T follicular helper cell (primary cell): ENCODE measurements at places on chromosomes 16 and 17.

DNA sequence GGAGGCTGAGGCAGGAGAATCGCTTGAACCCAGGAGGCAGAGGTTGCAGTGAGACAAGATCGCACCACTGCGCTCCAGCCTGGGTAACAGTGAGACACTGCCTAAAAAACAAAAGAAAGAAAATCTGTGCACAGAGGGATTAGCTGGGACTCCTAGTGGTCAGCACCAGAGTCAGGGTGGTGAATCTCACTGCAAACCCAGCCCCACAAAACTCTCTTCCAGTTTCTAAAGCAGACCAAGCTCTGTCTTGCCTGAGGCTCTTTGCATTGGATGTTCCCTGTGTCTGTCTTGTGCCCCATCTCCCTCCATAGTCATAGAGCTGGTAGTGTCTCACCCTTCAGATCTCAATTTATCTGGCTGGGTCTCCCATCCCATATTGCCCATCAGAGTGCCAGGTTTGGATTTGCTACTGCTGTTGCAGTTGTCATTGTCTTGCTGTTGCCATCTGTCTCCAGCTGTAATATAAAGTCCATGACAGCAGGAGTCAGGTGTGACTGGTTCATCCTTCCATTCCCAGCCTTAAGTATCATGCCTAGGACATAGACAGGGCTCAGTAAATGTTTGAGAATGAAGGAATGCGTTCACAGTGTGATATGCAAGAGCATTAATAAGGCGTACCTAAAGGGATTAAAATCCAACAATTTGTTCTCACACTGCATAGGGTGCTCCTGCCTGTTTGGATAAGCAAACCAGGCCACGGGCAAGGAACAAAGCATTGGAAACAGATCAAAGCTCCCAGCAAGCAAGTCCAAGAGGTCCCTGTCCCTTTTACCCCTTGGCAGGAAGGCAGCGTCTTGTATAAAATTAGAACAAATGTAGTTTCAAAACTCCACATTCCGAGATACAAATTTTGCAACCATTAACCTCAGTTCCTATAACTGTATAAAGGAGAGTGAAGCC is 614.6 kb upstream of the CDH5 start:
- DNase-seq, result no peak

GRCh38 chr17:51258756-51259563 is 889 bp downstream of the MBTD1 start:
- no peak for DNase-seq

GRCh38 chr17:73420897-73421296 is 109.1 kb upstream of the CDC42EP4 start:
- no peak for DNase-seq

DNA sequence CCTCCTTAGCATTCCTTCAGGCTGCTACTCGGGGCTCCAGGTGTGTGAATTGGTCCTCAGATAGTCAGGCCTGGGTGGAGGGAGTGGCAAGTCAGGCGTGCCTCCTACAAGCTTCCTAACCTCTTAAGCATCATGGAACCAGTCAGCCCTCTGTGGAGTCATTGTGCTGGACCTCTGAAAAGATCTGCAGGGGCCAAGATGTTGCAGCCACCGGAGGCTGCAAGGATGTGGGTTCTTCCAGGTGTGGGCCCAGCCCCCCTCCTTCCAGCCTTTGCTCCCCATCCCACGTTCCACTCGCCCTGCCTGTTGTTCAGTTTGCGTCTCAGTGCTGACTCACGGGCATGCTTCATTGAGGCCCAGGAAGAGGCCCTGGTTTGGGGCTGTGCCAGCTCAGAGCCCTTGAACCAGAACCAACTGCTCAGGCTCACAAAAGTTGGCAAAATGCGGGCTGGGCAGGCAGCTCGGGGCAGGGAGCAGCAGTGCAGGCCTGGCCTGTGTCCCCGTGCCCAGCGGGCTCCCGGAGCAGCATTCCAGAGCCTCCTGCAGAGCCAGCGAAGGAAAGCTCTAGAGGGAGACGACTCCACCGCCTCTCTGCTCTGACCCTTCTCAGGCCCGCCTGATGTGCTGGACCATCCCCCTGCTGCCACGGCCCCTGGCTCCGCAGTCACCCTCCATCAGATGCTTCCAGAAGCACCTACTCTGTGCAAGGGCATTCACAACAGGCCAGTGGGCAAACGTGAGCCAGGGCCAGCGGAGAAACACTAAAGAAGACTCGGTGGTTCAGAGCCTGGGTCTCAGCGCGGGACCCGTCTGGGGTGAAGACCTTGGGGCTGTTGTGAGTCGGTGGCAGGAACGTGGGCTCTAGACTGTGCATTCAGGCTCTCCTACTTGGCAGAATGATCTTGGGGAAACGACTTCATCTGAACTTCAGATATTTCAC is 7.5 kb downstream of the LDHD start:
- peak; percentile 67 for DNase-seq

DNA sequence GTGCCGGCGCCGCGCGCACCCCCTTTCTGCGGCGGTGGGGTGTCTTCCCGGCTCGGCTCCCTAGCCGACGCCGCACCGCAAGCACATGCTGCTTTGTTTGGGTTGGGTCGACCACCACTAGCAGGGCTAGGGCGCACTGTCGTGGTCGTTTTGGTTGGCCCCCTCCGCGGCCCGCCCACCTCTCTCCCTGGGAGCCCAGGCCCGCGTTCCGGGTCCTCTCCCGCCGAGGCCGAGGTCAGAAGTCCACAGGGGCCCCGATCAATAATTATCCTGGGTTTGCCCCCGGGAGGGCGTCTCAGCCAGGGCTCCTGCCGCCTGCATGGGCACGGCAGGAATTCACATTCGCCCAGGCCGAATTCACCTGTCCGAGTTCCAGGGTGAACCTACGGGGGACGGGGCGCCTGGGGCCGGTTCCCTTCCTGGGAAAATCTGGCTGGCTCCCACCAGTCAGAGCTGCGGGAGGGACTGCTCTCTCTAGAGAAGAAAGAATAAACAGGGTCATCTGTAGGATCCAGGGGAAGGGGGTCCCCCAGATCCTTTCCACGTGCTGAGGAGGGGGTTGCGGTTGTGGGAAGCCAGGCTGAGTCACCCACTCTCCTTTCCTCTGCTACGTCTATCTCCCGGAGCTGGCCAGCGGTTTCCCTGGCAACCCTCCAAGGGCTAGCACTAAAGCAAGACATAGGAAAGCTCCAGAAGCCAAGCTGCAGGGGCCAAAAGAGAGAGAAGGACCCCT is 584 bp upstream of the STAT5B start:
- DNase-seq, result no peak

DNA sequence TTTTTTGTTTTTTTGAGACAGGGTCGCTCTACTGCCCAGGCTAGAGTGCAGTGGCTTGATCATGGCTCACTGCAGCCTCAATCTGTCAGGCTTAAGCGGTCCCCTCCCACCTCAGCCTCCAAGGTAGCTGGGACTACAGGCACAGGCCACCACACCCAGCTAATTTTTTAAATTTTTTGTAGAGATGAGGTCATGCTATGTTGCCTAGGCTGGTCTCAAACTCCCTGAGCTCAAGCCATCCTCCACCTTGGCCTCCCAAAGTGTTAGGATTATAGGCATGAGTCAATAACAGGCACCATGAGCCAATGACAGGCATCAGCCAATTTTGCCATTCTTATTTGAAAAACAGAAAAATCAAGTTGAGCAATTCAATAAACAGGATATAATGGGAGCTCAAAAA is 125.0 kb downstream of the SPAG9 start:
- DNase-seq, result no peak

DNA sequence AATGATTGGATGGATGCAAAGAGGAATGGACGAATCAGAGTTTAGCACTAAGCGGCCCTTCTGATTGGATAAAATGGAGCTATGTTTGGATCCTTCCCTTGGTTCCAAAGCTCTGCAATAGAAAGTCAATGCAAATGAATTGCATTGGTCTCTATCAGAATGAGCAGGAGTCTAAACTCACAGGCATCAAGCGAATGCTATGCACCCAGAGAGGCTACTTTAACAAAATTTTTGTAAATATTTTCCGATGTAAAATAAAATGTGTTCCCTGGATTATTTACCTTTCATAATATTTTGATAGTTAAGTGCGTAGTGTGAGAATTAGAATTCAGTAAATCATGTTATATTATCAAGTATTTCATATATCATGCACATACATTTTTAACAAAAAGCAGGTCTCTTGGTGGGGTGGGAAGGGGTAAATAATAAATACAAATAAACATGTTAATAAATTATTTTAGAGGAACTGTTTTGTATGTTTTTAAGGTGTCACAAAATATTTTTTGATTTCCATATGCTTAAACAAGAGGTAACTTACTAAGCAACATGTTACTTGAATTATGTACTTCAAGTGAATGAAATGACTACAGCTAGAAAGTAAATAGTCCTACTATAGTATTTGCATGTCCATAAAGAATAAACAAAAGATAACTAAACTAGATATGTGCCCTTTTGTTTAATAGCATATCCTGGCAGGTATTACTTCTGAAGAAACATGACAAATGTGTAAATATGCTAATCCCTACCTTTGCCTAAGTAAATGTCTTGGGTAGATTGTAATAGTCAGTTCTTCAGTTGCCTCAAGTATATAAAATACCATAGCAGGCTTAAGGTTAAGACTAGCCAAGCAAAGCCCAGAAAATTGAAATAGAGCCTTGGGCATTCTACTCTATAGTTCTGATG is 4.4 kb upstream of the UNK start:
- no peak for DNase-seq

DNA sequence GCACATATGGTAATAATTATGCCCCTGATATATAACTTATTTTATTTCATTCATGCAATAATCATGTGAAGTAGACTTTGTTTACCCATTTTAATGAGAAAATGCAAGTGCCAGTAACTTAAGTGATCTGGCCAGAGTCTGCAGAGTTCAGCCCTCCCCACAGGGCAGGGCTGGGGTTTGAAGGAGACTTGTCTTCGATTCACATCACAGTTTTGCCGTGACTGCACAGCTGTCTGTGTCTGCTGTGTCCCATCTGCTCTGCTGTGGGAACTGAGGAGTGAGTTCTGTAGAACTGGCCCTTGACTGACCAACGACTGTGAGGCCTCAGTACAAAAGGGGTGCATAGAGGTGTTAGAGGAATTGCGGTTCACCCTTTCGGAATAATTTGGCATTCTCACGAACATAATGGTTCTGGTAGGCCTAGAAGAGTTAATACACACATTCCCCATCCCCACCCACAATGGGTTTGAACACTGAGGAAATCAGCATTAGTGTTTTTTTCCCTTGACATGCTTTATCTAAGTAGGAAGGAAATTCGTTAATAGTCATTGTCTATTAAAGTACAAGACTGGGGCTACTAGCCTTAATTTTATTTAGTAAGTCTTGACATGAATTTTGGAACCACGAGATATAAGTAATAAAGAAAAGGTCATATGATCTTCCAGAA is 113.6 kb upstream of the MON1B start:
- no peak for DNase-seq

DNA sequence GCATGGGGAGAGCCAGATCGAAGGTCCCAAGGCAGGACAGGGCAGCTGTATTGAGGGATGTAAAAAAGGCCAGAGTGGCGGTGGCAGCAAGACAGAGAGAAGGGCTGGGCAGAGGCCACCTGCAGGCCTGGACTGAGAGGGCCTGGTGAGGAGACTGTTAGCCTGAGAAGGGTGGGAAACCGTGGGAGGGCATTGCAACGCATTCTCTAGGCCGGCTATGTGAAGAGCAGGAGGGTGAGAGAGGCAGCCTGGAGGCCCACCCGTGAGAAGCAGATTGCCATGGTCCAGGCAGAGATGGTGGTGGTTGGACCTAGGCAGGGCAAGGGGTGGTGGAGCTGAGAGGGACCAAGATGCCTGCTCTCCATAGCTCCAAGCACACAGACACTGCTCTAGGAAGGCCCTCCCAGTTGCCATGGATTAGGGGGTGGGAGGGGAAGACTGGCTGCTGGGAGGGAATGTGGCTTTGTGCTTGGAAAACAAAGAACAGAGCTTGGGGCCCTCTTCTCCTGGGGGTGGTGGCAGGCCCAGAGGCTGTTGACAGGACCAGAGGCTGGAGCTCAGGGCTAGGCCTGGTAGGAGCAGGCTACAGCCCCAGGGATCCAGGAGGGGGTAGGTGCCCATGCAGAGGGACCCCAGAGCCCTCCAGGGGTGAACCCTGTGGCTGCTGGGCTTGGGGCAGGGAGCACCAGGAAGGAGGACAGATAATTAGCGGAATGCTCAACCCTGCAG is 12.4 kb upstream of the TCAP start:
- DNase-seq, result no peak

DNA sequence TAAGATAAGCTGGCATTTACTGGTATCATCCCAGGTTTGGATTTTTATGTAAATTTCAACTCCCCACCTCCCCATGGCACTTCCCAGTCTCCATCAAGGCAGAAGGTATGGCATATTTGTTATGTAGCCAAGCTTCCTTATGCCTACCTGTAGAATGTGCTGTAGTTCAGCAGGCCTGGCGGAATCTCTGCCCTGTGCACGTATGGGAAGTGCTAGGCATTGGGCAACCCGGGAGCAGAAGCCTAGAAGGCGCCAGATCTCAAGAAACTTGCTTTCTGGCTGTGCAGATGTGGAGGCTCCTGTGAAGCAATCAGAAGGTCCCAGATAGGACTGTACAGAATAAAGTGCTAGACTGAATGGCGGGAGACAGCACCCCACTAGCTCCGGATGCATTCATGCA is 64.7 kb downstream of the SNX20 start:
- DNase-seq, result no peak

- no peak for DNase-seq
Observed at GRCh38 chr17:71032746-71033273, 863.5 kb downstream of the KCNJ2 start.

DNA sequence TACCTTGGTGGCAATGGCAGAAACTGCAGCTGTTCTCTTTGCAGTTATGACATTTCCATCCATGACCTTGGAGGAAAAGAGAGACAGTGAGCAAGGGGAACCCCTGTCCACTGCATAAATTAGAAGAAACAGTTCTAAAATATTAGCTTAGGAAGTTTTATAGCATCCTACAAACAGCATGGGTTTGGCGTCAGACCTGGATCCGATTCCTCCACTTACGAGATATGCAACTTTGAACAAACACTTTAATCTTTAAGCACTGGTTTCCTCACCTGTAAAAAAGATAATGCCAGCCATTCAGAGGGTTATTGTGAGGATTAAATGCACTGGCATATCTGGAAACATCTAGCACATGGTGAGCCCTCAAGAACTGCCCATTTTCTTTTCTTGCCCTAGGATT is 2.6 kb downstream of the CRYM start:
- DNase-seq, result no peak

GRCh38 chr17:8147805-8148404 is 4.3 kb downstream of the PER1 start:
- DNase-seq, result no peak

GRCh38 chr16:20812510-20812909 is 6.2 kb downstream of the REXO5 start:
- DNase-seq, result no peak

GRCh38 chr16:1182950-1183907 is 30.3 kb downstream of the CACNA1H start:
- DNase-seq, result no peak

DNA sequence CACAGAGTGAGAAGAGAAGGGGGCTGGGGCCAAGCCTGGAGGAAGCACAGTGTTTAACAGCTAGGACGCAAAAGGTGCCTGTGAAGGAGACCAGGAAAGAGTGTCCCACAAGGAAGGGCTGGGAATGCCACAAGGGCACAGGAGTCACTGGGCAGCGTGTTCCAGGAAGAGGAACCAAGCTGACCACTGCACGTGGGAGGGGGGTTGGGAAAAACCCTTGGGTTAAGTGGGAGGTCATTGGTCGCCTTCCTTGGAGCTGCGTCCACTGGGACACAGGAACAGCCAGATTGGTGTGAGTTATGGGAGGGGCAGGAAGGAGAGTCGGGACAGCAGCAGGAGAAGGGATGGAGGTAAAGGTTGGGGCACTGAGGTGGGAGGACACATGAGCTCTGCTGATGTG is 12.9 kb downstream of the TTYH2 start:
- no peak for DNase-seq

- no peak for DNase-seq
Observed at GRCh38 chr16:59470556-59470955, 736.4 kb upstream of the GOT2 start.
